GM12878 (cell line): ENCODE measurements at places on chromosomes 1 and 21. TPM values are rescaled to one million over a fixed set of nuclear protein-coding genes. Genes with fewer than 3 reads are reported as not detected.

GRCh38 chr1:206772243-206772937, at the start of gene IL10:
TSS of gene IL10 (minus strand) at chr1:206772494. CDS start at chr1:206772435, 59 bp downstream.
- no peak for DNase-seq

Gene HAPLN2
- total RNA-seq = not detected in 2 replicates

DNA sequence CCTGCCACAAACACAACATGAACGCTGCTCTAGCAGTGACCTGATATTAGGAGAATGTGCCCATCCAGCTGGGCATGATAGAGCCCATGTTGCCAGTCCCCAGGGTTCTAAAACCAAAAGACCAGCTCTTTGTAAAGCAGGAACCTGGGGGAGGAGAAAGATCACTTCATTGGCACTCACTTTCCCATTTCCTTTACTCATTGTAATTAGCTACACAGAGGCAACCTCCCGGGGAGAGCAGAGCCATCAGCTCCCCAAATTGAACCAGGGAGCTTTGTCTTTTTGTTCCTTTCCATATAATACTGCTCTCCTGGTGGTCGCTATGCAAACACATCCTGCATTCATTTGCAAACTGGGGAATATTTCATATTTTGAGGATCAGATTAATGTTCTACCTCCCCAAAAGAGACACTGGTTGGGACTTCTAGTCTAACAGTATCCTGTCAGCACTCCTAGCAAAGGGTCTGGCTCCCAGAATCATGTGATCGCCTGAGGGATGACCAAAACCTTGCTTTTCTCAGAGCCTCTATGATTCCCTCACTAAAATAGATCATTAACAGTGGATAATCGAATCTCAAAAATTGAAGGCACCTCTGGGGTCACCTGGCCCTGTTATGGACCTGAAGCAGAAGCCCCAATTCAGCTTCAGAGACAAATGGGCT, 76.7 kb upstream of the CD1D start:
- no peak for DNase-seq

Gene PRDM16
- total RNA-seq = 0.03 and 0.27 TPM in 2 replicates

DNA sequence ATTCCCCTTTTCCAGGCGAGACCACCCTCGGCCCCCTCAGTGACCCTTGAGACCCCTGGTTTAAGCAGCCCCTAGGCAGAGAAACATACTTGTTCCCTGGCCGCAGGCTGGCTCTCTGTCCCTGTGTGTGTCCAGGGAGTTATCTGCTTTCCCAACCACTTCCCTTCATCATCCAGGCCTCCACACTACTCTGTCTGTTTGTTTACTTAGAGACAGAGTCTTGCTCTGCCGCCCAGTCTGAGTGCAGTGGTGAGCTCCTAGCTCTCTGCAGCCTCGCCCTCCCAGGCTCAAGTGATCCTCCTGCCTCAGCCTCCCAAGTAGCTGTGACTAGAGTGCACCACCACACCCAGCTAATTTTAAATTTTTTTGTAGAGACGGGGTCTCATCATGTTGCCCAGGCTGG, 5.8 kb upstream of the VWA1 start:
- no peak for DNase-seq
